DMS79 treated with DMSO at 0.1 percent for 48 hours (cell line): ENCODE measurements at places on chromosomes 1 and 21.

DNA sequence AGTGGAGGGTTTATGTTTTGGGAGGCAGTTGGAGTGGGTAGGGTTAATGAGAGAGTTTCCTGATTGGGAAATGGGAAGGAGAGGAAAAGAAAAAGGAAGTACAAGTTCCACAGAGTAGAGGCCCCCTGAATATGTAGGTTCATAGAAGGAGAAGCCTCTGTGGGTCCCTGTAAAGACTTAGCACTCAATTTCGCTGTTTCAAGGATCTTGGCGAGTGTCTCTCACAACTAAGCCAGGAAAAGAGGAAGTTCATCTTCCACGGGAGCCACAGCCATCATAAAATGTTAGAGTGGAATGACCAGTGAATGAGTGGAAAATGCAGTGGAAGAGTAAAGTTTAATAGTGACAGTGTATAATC lies 17.4 kb upstream of the DPYD start:
- DNase-seq: no peak

- DNase-seq: no peak
Measured at GRCh38 chr1:84481317-84481716, 2.3 kb downstream of the RPF1 start.

DNA sequence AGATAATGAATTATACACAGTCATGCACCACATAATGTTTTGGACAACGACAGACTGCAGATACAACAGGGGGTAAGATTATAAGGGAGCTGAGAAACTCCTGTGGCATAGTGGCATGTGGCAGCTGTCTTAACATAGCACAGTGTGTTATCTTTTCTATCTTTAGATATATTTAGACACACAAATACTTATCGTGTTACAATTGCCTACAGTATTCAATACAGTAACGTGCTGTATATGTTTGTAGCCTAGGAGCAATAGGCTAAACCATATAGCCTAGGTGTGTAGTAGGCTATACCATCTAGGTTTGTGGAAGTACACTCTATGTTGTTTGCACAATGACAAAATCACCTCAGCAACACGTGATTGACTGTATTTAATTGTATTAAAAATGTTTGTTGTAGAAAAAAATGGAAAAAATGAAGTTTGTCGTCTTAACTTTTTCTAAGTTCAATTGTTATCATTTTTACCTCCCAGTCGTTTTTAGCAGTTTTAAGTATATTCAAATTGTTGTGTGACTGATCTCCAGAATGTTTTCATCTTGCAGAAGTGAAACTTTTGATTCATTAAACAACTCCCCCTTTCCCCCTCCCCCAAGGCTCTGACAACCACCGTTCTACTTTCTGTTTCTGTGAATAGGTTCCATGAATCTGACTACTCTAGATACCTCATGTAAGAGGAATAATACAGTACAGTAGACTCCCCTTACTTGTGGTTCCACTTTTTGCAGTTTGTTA lies 351.0 kb upstream of the B3GALT2 start:
- DNase-seq: no peak

DNA sequence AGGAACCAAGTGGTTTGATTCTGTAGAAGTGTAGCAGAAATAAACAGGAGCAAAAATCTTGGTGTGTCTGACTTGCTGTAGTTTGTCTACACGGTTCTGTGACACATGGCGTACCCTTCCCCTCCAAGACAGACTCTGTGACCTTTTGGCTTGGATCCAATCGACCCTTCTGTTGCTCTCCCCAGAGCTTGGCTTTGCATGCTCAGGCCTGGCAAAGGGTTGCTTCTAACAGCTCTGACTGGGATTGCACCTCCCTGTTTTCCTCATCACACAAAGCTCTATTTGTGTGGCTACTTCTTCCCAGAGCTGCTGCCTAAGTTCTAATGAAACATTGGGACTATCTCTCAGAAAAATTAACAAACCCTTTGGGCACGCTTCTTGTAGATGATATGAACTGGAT lies 24.0 kb downstream of the NGF start:
- peak; percentile 51 for DNase-seq

- no peak for DNase-seq
Measured at GRCh38 chr1:59266180-59266926, 30.5 kb upstream of the FGGY start.

- DNase-seq: no peak
Measured at GRCh38 chr1:26897351-26897750, 2.9 kb downstream of the GPATCH3 start.

GRCh38 chr1:27136236-27136551 lies 18.7 kb downstream of the SLC9A1 start:
- no peak for DNase-seq

GRCh38 chr1:229984310-229984991 lies 82.6 kb upstream of the GALNT2 start:
- no peak for DNase-seq

GRCh38 chr1:210360852-210361477 lies 32.3 kb downstream of the HHAT start:
- no peak for DNase-seq

DNA sequence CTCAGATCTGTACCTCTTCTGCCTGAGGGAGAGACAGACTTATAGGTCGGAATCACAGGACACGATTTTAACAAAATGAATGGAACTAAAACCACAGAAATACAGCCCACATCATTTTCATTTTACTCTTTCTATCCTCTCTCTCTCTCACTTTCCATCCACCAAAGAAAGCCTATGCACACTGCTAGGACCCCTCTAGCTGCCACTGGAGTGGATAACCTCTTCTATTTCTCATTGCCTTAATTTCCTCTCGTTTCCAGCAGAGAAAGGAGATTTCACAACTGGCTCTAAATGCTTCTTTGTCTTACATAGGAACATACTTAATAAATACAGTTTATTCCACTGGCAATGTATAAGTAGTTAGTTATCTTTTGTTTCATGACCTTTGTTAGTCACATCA lies 867.8 kb upstream of the ADGRL4 start:
- no peak for DNase-seq

GRCh38 chr1:6083801-6084446 lies 38.2 kb downstream of the KCNAB2 start:
- DNase-seq: no peak

DNA sequence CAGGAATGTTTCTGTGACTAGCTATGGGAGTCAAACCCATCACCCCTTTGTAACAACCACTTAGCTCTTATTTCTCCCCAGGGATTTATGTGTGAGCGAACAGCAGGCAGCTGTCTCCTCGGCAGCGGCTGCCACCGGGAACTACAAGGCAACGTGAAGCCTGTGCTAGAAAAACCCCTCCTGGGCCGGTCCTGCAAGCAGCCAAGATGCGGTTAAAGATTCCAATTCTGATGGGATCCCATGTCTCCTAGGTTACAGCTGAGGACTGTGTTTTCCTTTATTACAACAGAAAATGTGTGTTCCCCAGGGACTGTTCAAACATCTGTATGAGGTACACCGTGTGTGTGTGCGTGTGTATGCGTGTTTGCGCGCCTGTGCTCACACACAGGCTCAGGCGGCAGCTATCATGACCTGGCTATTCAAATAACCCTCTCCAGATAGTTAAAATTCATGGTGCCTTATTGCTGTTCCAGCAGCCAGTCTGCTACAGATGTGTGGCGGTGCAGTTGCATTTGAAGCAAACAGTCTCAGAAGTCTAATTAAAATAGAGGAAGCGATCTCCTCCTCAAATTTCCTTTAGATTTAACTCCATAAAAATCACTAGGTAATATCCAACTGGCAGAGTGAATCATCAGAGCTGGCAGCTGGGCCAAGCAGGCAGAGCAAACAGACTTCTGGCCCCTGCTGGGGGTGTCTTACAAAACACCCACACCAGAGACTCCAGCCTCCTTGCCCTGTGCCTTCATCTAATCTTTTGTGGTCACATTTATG lies 68.0 kb downstream of the LMX1A start:
- DNase-seq: peak; percentile 89

- no peak for DNase-seq
Measured at GRCh38 chr1:156648951-156649350, 7.0 kb downstream of the BCAN start.
